Activated CD8-positive, alpha-beta memory T cell treated with anti-CD3 and anti-CD28 coated beads, Interleukin-2, amount 50 U/mL, for 48 hours (primary cell): ENCODE measurements at places on chromosomes 11 and 22.

- no peak for DNase-seq
Measured at GRCh38 chr22:33758961-33759360, 161.3 kb downstream of the LARGE1 start.

GRCh38 chr11:93024369-93024768, 54.9 kb downstream of the MTNR1B start:
- DNase-seq, result no peak

- DNase-seq, result no peak
Measured at GRCh38 chr11:11543656-11544055, 78.1 kb downstream of the GALNT18 start.

DNA sequence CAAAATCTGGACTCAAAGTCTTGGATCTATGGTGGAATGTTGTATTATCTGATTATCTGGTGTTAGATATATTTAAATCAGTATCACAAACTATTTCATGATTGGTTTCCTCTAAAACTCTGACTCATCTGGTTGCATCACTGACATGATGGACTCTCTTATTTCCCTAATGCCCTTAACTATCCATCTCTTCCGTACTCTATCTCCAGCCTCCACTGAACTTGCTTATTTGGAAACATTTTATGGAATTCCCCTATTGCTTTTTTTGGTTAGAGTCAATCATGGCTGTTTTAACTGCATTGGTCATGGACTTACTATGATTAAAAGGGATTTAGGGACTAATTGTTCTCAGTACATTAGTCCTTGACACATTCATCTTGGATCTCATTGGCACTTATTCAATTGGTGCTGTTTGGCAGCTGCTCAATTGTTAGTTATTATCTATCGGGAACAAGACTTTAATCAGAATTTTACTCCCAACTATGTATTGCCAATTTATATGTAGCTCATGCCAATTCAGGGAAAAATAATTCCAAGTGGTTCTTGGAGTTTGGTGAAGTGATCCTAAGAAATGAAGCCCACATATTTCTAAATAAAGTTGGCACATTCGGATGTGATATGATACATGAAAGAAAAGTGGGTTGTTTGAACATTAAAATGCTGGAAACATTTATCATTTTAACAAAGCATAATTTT, 942.0 kb upstream of the CCDC90B start:
- DNase-seq, result no peak

DNA sequence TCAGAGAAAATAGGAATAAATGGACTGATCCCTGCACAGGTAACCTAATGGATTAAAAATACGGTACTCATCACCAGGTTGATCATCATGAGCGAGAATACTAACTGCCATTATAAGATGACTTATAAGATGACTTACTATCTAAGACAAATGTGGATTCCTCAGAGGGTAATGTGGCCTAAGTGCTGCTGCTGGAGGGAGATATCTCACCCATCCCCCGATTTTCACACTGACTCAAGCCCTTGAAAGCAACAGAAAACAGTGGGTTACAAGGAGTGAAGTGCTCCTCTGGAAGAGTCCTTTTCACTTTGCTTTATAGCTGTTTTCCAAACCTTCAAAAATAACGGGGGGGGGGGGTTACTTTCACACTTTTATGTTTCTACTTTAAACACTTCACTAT, 920 bp downstream of the TMEM218 start:
- DNase-seq, result no peak

GRCh38 chr22:33350491-33350890, 292.3 kb upstream of the SYN3 start:
- DNase-seq, result no peak

- DNase-seq, result no peak
Measured at GRCh38 chr11:84780689-84781293, 846.4 kb downstream of the DLG2 start.

- no peak for DNase-seq
Measured at GRCh38 chr11:30717641-30718040, 131.5 kb upstream of the MPPED2 start.

GRCh38 chr11:111237926-111238325, 7.6 kb upstream of the POU2AF2 start:
- no peak for DNase-seq

DNA sequence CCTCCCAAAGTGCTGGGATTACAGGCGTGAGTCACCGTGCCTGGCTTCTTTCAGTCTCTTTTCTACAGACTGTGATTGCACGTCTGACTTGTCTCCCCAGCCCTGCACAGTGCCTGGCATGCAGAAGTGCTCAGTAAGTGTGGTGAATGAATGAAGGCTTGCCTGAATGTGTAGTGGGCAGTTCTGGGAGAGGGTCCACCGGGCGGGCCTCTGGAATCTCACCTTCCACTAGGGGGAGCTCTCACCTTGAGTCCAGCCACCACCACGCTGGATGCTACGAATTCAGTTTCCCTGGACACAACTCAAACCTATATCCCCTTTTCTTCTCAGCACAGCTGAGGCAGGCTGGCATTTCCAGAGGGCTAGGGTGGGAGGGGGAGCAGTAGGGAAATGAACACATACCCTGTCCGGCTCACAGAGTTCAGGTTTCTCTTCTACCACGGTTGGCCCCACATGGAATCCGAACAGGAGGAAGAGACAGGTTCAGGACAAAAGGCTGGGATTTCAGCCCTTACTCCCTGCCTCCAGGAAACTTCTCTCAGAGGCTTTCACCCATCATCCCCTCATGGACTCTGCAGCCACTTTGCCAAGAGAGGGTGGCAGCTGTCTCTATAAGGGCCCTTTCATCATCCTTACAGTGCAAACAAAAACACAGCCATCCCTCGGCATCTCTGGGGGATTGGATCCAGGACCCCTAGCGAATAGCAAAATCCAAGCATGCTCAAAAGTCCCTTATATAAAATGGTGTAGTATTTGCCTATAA, 86.8 kb downstream of the NECTIN1 start:
- DNase-seq, result no peak

DNA sequence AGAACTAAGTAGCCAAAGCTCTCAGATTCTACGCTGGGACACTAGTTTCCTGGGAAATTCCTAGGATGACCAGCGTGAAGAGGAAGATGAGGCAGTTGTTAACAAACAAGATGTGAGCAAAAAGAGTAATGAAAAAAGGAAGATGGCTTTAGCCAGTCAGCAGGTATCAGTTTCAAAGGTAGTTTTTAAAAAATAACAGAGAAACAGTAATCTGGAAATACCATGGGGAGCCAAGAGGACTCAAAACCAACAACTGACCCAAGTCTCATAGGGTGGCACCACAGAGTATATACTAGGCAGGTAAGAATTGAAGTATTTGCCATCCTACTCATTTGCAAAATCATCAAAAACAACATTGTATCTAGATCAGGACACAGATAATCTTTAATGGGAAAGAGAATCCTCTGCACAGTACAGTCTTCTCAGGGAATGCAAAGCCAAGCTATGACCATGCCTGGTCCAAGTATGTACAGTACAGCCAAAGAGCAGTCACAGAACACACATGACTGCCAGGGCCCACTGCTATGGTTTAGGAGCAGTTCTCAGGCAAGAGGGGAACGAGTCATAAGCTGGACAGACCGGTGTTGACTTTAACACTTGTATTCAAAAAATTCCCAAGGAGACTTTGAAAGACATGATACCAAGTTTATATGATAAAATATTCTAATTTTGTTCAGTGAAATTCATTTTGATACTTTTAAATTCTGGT, 20.6 kb downstream of the MSANTD4 start:
- no peak for DNase-seq

DNA sequence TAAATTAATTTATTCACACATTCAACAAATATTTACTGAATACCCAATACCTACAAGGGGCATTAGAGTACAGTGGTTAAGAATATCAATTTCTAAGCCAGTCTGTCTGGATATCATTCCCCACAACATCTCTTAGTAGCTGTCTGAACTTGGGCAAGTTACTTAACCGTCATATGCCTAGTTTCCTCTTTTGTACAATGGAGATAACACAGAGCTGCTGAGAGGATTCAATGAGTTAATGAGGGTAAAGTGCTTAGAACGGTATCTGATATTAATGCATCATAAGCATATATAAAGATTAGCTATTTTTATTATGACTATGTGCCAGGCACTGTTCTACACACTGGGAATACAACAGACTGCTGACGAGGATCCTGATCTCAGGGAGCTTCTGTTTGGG, 116.4 kb downstream of the APOL5 start:
- no peak for DNase-seq

- DNase-seq, result no peak
Measured at GRCh38 chr11:62715150-62716130, 8.0 kb downstream of the GNG3 start.

- DNase-seq, result no peak
Measured at GRCh38 chr22:30502153-30502552, 3.3 kb downstream of the SEC14L4 start.

- DNase-seq, result no peak
Measured at GRCh38 chr22:32520612-32521011, 46.0 kb downstream of the FBXO7 start.

- DNase-seq, result no peak
Measured at GRCh38 chr22:36237462-36238372, 1.6 kb downstream of the APOL2 start.

DNA sequence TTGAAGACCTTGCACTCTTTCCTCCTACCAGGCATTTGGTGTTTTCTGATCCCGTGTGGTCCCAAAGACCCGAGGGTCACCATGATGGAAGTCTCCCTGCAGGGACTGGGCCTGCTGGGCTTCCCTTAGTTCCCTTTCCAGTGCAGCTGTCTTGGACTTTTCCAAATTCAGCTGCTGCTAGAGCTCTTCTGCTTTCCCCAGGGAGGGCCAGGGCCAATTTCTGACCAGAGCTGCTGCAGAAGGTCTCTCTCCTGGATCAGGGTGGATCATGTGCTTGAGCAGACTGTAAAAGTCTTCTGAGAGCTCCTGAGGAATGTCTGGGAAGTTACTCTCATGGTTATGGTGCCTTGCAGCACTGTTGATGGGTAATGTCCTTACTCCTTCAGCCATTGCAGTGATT, 23.2 kb downstream of the LDLRAD3 start:
- no peak for DNase-seq

- no peak for DNase-seq
Measured at GRCh38 chr11:16440136-16440535, 83.8 kb upstream of the SOX6 start.

GRCh38 chr22:37141476-37141875, 8.2 kb downstream of the IL2RB start:
- no peak for DNase-seq

GRCh38 chr11:75497788-75498409, 27.8 kb downstream of the GDPD5 start:
- no peak for DNase-seq

DNA sequence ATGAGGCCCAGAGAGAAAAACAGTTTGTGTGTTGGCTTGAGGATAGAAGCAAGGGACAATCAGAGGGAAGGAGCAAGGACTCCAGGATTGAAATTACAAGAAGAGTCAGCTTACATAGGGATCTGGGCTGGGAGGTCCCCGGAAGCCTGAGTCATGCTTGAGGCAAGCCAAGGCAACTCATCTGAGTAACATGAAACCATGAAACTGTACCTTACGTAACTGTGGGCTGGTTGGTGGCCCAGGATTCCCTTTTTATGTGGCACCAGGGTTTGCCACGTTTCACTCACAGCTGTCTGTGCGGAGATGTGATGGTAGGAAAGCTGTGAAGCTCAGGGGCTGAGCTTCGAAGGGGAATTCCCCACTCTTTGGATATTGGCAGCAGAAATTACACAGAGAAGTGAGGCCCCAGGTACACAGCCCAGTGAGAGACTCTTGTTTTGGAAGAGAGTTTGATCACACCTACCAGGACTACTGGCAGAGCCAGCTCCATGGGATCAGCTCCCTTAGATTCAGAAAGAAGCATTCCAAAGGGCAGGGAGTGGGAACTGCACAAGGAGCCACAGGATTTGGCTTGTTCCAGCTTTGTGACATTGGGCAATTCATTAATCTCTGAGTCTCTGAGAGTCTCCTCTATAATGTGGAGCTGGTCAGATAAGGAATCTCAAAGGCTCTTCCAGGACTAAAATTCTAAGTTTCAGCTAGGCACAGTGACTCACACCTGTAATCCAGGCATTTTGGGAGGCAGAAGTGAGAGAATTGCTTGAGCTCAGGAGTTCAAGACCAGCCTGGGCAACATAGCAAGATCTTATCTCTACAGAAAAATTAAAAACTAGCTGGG, 7.8 kb downstream of the SLC5A1 start:
- DNase-seq, result peak; percentile 82

DNA sequence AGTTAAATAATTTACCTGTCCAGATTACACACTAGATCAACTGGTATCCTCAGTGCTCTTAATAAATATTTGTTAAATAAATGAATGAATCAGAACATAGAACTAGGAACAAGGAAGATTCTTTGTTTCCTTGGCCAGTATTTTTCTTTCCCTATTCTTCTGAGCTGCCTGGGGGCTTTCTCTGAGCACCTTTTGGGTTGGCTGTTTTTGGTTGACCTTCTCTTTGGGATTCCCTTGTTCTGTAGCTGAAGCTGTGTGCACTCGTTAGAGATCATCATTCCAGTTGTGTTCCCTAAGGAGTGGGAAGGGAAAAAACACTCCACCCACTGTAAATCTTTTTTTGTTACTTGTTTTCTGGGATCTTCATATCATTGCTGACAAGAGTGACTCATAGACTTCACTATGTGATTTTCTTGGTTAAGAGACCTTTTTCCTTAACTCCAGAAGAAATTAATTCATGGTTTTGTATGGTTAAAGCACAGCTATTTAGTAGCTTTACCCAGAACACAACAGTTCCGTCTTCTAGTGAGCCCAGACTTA, 84.3 kb downstream of the STIM1 start:
- DNase-seq, result no peak

DNA sequence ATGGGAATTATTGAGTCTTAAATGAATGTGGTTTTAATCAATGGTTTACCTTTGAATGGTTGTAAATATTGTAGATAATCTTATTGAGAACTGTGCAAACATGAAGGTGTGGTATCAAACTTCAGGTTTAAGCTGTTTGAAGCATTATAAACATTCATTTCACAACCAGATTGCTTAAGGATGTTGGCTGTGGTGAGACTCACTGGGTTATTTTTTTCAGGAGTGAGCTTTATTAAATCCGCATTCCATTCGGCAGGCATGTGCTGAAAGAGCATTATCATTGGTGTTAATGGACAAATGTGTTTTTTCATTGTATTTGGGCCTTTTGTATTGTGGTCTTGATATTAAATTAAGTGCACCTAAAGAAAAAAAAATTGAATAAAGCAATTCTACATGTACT, 9.7 kb downstream of the MMP3 start:
- DNase-seq, result no peak

GRCh38 chr11:68036717-68037239, 2.0 kb upstream of the TCIRG1 start:
- no peak for DNase-seq

- no peak for DNase-seq
Measured at GRCh38 chr11:108115500-108116140, 5.7 kb upstream of the ACAT1 start.

GRCh38 chr11:120134931-120135228, 3.0 kb downstream of the TRIM29 start:
- DNase-seq, result peak; percentile 13

DNA sequence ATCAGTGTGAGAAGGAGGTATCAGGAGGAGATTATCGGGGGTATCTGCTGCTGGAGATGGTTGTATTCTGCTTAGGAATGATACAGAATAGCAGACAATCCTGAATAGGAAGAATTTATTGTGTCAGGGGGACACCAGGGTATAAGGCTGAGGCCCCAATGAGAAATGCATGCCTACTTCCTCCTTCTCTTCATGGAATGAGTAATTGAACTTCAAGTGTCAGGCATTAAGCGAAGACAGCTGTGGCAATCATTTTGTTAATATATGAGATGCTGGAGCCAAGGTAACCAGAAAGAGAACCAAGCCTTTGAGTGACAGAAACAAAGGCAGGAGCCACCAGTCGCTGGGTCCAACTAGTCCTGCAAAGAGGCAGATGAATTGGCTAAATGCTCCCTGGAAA, 49.1 kb downstream of the KIRREL3 start:
- DNase-seq, result no peak
